Foreskin keratinocyte (primary cell): ENCODE measurements at places on chromosomes 13 and 19.

DNA sequence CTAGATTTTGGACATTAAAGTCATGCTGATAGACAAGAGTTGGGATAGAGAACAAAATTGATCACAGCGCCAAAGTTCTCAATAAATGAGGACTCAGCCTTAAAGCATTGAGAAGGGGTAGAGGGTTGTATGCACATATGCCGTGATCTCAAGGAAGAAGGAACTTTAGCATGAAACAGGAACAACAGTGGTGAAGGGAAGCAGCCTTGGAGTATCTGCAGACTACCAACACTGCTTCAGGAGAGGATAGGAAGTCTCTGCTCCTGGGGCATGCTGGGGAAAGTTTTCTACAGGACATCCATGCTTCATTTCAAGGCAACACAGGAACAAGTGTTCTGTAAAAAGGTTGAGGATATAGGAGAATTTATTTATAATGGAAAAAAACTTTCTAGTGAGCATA lies 111.9 kb upstream of the MLNR start:
- no peak for DNase-seq

- no peak for DNase-seq
Measured at GRCh38 chr13:24016046-24016445, 118.7 kb upstream of the C1QTNF9B start.

DNA sequence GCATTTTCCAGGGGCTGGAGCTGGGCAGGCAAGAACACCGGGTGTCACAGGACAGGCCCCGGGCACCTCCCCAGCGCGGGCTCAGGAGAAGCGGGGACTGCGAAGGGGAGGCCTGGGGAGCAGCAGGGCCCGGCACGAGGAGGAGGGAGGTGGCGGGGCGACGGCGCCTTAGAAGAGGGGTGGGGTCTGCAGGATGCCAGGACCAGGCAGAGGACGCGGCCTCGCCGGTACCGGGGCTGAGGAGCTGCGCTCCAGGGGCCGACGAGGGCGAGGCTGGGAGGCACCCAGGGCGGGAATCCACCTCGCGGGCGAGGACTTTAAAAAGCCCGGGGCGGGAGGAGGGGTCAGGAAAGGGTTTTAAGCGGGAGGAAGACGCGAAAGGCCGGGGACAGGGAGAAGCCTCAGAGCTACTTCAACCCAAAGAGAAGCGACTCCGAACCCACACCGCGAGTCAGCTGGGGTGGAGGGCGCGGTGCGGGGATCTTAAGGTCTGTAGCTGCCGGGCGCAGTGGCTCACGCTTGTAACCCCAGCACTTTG lies 665 bp downstream of the ZNF347 start:
- peak; percentile 32 for DNase-seq

DNA sequence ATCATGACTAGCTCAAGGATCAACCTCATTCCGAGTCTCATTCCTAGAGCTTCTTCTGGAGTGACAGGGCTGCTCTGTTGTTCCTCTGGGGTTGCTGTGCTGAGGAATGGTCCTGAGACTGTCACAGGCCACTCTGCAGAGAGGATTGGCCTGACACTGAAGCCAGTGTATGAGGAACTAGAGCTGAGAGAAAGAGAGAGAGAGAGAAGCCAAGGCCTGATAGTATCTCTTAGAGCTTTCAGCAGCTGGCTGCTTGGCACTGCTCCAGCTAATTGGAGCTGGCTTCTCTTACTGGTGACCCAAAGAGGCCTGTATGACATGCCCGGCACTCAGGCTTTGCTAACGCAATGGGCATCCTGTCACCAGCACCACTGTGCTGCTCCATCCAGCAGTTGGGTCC lies 73.4 kb upstream of the FLT1 start:
- no peak for DNase-seq

DNA sequence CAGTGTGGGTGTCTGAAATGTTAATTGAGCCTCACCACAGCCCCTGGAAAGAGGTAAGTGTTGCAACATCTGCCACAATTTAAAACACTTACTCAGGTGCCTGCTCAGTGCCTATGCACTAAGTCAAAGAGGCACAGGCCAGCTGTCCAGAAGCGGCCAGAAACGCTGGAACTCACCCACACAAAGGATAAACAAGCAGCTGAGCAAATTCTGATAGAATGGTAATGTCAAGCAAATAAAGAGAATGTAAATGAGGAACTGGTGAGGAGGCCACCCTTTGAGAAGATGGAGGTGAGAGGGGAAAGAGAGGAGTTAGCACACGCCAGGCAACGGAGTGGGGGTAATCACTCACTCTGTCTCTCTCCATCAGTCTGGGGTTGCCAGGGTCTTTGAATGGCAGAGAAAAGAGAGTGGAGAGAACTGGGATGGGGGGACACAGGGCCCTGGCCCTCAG lies 67.7 kb upstream of the SERP2 start:
- no peak for DNase-seq

DNA sequence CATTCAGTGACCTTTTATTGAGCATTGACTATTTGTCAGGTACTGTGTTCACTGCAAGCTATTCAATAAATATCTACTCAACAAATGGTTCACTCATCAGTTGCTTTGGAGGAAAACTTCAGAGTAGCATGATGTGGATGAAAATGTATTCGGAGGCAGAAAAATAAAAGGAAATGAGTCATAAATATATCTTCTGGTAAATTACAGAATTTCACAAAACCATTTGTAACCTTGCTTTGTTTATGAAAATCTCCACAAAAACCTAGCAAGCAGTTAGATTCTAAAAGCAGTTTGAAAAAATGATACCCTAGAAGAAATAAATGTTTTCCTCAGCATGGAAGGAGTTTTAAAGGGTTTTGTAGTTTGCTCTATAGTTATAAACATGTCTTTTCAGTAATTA lies 399.6 kb downstream of the LMO7 start:
- peak; percentile 17 for DNase-seq

- peak; percentile 23 for DNase-seq
Measured at GRCh38 chr13:45113233-45114224, 6.8 kb upstream of the GTF2F2 start.

DNA sequence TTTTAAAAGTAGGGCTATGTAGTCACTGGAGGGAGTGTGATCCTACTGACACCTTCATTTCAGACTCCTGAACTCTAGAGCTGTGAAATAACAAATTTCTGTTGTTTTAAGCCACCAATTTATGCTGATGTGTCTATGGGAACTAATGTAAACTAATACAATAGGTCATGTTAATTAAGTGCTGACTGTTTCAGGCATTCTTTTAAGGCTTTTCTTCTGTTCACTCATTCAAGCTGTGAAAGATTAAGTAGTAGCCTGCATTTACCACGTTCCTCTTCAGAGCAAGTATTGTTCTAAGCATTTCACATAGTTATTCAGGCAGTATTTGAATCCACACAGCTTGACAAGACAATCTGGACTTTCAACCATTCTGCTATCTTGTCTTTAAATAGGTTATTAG lies 1135.0 kb downstream of the SLITRK1 start:
- DNase-seq, result no peak

- no peak for DNase-seq
Measured at GRCh38 chr13:74325106-74325505, 190.9 kb upstream of the KLF12 start.

- DNase-seq, result no peak
Measured at GRCh38 chr19:8441725-8442544, 2.8 kb upstream of the HNRNPM start.

- DNase-seq, result no peak
Measured at GRCh38 chr13:101242720-101243119, 173.6 kb downstream of the NALCN start.

GRCh38 chr19:48772503-48772953 lies 17.2 kb downstream of the FGF21 start:
- no peak for DNase-seq

- DNase-seq, result no peak
Measured at GRCh38 chr13:71213252-71213821, 653.7 kb downstream of the DACH1 start.

DNA sequence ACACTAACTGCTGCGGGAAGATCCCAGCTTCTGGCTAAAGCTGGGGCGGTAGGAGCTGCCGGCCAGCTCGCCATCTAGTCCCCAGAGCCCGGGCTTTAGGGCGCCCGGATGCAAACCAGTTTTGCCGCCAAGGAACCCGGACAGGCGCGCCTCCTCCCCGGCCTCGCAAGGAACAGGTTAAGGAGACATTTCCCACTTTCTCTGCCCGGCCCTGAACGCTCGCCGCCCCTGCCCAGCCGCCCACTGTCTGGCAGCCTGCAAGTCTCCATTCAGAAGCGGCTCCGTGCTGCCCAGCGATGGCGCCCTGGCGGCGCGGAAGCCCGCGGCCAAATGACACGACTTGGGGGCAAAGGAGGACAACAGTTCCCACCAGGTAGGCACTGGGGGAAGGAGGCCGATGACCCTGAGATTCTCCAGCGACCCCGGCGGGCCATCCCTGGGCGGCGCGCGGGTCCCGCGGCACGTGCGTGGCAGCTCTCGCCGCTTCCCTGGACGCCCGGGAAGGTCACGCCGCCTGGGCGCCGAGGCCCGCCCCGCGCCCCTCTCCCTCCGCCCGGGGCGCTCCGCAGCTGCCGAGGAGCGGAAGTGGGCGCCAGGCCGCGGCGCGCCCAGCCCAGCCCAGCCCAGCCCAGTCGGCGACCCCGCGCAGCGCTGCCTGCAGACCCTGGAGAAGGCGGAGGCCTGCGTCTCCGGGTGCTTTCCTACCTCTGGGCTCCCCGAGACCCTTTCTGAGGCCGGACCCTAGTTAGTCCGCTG lies 42.2 kb upstream of the HNRNPA1L2 start:
- DNase-seq, result no peak
